ENCODE measurements at places on chromosomes 12 and 14.

GRCh38 chr14:33457617-33458016 is 493.3 kb downstream of the EGLN3 start:
- DNase-seq: no peak

DNA sequence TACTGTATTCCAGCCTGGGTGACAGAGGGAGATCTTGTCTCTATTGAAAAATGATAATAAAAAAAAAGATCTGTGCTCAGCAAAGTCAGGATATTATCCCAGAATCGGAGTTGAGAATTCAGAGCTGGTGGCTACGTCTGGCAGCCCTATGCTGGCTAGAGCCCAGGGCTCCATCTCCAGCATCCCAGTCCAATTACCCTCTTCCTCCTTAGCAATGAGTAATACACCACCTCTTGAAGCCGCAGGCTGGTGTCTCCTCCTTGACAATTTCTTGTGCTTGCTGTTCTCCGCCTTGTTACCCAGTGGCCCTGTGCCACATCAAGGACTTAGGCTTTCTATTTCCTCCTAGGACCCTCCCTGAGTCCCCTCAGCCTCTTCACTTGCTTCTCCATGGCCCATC is 38.4 kb upstream of the DDX11 start:
- no peak for DNase-seq

DNA sequence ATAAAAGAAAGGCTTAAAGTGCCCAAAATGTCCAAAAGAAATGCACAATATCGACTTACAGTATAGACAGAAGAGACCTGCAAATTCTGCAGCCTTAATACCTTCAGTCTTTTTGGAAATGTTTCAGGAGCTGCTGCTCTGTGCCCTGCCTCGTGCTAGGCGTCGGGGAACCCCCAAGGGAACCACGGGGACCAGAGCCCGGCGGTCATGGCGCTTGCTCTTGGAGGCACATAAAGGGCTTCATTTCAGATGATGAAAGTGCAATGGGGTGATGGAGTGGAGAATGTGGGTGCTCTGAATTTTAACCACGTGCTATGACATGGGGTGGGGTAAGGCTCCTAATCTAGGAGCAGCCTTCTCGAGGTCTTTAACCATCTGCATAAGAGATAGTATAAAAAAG is 14.8 kb upstream of the AACS start:
- DNase-seq: no peak

- no peak for DNase-seq
Measured at GRCh38 chr12:85725991-85726390, 110.2 kb downstream of the RASSF9 start.

- no peak for DNase-seq
Measured at GRCh38 chr14:95906591-95906990, 30.0 kb downstream of the TUNAR start.

GRCh38 chr12:20274008-20274407 is 94.3 kb upstream of the PDE3A start:
- no peak for DNase-seq

DNA sequence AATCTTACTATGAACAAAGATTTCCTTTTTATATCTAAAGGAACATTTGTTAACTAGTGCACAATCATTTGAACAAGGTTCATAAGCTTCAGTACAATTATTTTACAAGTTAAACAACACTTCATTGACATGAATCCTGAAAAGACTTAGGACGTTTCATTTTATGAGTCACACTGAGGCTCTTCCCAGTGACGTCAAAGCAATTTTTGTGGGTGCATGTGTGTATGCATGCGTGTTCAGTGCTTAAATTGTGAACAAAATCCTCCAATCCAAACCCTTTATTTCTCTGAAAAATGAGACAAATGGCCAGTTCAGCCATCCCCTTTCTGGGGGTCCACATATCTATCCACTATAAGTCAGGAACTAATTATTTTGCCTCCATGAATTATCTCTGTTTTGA is 2.9 kb downstream of the LMNTD1 start:
- no peak for DNase-seq

DNA sequence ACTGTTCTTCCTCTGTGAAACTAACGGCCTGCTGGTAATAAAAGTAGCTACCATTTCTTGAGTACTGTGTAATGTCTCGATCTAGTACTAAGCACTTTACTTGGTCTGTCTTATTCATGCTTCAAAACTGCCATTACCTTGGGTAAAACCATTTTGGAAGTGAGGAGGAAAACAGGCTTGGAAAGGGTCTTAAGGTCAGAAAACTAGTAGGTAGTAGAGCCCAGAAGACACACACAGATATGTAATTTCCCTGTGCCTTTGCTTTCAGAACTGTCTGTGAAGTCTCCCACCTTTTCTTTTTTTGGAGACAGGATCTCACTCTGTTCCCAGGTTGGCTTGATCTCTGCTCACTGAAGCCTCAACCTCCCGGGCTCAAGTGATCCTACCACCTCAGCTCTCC is 3.4 kb upstream of the DDX55 start:
- no peak for DNase-seq

DNA sequence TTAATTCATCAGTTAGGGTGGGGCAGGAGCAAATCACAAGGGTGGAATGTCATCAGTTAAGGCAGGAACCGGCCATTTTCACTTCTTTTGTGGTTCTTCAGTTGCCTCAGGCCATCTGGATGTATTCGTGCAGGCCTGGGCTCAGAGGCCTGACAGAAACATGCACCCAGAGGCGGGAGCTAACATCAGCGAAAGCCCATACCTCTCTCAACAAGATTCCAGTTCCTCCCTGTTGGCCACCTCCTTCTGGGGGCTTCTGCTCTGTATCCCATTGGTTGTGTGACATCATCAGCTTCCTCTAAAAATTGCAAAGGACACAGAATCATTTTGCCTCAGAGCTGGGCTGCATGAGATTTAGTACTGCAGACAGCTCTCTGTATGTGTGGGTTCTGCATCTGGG is 134.3 kb downstream of the ZNF664 start:
- no peak for DNase-seq

DNA sequence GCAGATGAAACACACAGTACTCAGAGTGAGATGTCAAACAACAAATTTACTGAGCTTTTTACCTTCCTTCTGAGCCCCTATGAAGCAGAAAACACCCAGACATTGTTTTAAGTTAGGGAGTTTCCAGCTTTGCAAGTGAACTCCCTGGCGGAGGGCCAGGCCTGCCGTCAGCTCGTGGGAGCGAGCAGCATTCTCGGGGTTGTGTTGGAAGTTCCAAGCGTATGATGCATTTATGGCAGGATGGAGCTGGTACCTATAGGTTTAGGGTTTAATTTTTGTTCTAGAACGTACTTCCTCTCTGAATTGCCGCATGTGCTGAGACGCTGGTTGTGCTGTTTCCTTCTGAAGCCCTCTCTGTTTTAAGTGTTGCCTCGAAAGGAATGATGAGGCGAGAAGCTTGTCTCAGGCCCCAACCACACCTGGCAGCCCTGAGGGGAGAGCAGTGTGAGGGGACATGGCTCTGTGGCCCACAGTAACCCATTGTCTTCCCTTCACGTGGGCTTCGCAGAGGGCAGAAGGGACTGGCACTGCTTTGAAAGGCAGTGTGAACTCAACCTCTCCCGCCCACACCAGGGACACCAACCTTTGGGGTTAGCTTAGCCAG is 76.6 kb downstream of the SSPN start:
- DNase-seq: peak; percentile 1

- DNase-seq: no peak
Measured at GRCh38 chr14:85702191-85702590, 172.2 kb downstream of the FLRT2 start.

DNA sequence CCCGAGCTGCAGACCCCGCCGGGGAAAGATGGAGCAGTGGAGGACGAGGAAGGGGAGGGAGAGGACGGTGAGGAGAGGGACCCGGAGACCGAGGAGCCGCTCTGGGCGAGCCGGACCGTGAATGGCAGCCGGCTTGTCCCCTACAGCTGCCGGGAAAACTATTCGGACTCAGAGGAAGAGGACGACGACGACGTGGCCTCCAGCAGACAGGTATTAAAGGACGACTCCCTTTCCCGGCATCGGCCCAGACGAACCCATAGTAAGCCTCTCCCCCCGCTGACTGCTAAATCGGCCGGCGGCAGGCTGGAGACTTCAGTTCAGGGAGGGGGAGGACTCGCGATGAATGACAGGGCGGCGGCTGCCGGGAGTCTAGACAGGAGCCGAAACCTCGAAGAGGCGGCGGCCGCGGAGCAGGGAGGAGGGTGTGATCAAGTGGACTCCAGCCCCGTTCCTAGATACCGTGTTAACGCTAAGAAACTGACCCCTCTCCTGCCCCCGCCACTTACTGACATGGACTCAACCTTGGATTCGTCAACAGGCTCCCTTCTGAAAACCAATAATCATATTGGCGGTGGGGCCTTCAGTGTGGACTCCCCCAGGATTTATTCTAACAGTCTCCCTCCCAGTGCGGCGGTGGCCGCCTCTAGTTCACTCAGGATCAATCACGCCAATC is 962 bp downstream of the LEMD3 start:
- DNase-seq: peak; percentile 41

- DNase-seq: no peak
Measured at GRCh38 chr12:125525879-125526278, 460.6 kb downstream of the AACS start.

DNA sequence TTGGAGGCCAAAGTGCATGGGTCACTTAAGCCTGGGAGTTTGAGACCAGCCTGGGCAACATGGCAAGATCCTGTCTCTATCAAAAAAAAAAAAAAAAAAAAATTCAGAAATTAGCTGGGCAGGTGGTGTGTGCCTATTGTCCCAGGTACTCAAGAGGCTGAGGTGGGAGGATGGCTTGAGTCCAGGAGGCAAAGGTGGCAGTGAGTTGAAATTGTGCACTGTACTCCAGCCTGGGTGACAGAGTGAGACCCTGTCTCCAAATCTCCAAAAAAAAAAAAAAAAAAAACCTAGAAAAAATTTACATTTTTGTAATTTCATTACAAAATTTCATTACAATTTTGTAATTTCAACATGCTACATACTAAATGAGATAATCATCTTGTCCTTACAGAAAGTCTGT is 42.7 kb downstream of the SYNE2 start:
- no peak for DNase-seq

DNA sequence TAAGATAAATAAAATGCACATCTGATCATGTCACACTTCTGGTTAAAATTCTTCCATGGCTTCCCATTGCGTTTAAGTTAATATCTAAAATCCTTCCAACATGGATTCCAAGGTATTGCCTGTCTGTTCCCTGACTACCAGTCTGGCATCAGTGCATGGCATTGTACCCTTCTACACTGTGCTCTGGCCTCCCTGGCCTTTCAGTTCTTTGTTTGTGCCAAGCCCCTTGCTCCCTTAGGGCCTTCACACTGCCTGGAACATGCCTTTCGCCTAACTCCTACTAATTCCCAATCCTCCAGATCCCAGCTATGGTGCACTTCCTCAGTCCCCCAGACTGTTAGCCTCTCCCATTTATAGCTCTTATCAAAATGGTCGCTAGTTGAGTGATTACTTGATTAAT is 6.3 kb downstream of the CIPC start:
- no peak for DNase-seq

- DNase-seq: peak; percentile 66
Measured at GRCh38 chr14:67738740-67739504, 37.2 kb downstream of the RDH12 start.

DNA sequence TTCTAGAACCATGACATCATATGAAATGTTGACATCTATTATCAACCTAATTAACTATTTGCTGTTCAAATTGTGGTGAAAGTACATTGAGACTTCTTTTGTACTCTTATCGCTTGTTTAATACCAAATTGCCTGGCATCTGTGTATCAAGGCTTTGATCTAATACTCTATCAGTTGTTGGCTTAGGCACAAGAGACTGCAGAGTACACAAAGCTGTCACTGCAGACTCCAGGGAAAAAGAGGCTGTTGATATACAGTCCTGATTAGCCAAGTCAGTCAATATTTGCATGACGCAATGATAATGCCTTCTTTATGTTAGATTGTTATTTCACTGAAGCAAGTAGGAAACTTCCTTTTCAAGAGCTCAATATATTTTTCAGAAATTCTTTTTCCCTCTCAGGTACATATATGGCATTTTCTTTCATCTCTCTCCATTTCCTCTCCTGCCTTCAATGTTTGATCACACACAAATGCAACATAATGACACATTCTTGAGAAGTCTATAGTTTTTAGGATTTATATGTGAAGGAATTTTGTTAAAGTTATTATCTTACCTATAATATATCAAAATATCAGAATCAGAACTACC is 32.3 kb upstream of the PTCSC3 start:
- no peak for DNase-seq

GRCh38 chr12:127980585-127980984 is 286.4 kb upstream of the TMEM132C start:
- no peak for DNase-seq

DNA sequence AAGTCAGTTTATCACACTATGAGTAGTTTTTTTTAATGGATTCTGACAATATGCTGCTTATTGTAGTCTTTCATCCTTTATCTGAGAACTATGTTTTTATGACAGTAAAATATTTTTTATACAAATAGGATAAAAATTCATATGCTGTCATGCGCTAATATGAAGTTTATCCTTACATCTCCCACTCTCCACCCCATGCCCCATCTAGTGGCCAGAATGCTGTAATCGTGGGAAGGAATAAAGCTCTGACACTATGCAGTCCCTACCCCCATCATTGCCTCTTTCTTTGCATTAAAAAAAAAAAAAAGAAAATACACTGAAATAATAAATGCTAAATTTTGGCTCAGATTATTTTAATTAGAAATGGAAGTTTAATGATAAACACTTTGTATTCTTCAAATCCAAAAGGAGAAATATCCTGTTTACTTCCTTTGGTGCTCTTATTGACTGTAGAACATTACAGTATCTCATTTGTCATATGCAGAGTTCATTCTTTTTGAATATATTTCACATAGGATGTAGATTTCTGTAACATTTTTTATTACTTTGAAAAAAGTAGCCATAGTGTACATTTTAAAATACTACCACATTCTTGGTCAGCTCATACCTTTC is 145.9 kb upstream of the SLCO1C1 start:
- DNase-seq: no peak

- DNase-seq: no peak
Measured at GRCh38 chr14:50242566-50243310, 11.4 kb upstream of the SOS2 start.

DNA sequence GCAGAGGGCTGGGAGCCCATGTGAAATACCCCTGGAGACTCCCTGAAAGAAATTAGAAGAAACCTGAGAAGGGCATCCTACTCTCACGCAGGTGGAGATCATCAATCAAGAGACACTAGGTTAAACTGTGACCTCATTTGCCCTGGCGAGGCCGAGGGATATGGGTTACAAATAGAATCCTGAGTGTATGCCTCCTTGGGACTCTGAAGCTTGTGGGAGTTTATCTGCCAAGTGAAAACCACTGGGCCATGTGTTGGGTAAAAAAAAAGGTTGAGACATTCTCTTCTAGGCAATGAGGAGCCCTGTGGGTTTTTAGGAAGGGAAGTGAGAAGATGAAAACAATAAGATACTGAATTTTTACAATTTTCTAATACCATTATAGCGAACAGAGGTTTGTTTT is 160.7 kb upstream of the ARID2 start:
- DNase-seq: no peak

DNA sequence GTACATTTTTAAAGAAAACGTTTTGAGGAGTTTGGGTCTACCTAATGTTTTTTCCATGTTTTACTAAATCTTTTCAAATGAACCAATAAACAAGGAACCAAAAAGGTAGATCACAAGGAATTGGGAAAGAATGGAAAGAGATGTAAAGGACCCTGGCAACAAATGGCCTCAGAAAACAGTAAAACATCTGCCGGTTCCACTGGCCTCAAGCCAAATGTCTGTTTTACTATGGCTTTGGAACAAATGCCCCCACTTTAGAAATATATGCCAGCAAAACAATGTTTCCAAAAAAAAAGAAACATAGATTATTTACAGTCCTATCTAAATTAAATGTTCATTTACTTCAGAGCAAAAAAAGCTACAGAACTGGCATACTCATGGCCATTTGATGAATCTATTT is 3.0 kb downstream of the TRMT5 start:
- DNase-seq: no peak

GRCh38 chr12:89238593-89238992 is 113.7 kb downstream of the DUSP6 start:
- DNase-seq: no peak

Data from amniotic stem cell (primary cell).